ENCODE measurements at places on chromosomes 2 and 18.

- DNase-seq = no peak
Measured at GRCh38 chr2:78465707-78466106, 559.8 kb upstream of the REG3G start.

DNA sequence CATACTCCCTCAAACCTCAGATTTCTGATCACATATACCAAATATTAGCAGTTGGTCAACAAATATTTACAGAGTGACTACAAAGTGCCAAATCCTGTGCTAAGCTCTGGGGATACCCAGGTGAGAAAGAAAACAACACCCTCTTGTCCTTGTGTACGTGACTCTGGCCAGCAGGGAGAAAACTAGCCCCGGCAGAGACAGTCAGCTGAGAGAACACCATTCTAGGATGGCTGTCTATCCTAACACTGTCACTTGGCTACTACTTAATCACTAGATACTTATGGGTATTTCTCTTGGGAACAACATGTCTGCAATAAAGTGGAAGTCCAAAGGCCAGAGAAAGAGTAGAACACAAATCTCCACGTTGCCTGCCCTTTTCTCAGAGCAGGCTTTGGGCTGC lies 57.9 kb upstream of the CD226 start:
- no peak for DNase-seq

DNA sequence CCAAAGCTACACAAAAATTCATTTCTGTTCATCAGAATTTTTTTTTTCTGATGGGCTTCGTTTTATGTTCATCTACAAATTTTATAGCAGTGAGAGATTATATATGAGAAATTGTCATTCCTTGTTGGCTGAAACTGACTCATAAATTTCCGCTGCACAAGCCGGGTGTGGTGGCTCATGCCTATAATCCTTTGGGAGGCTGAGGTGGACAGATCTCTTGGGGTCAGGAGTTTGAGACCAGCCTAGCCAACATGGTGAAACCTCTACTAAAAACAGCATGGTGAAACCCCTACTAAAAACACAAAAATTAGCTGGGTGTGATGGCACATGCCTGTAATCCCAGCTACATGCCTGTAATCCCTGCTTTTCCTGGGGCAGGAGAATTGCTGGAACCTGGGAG lies 72.0 kb downstream of the PLEKHM3 start:
- no peak for DNase-seq

GRCh38 chr2:173957517-173957916 lies 7.7 kb downstream of the SP3 start:
- no peak for DNase-seq

DNA sequence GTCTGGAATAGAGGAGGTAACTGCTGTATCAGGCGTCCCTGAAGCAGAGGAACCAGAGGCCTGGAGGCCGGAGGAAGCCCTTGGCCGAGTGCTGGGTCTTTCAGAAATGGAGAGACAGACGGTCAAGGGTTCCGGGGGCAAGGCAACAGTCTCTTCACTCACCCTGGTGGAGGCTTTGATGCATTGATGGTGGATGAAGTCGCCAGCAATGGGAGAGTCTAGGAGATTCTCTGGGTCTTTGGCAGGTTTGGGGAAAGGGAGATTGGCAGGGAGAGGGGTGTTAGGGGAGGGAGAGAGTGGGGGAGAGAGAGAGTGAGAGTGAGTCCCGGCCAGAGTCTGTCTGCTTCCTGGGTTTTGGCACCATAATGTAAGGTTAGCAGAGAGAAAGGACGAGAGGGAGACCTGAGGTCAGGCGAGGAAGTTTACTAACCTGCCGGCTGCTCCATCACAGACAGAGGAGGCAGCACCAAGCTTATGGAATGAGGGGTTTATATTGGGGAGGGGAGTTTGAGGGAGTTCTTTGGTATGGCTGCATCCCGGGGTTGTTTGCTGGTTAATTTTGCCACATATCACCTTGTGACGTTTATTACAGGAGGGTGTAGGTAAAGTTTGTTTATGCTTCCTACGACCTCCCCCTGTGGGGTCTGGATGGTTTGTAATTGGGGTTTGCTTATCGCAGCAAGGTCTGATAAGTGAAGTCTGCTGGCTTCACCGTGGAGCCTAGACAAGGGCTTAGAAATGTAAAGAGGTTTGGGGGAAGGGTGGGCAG lies 19.6 kb downstream of the COMMD1 start:
- no peak for DNase-seq

All from naive B cell (primary cell).